IMR-90 (cell line): ENCODE measurements at places on chromosomes 2 and 18. TPM values are rescaled to one million over a fixed set of nuclear protein-coding genes. Genes with fewer than 3 reads are reported as not detected.

Gene SLC9A4
- not detected in 2 replicates for total RNA-seq

Gene STK39
- 11.8 and 25.8 TPM in 2 replicates for total RNA-seq

Gene CFAP221
- total RNA-seq = not detected in 2 replicates

Gene COL4A3
- not detected in 2 replicates for total RNA-seq

Gene SLC38A11
- total RNA-seq = under 0.01 and 0.18 TPM in 2 replicates

Gene MOGAT1
- total RNA-seq = not detected in 2 replicates
